ENCODE measurements at places on chromosomes 11 and 22.

DNA sequence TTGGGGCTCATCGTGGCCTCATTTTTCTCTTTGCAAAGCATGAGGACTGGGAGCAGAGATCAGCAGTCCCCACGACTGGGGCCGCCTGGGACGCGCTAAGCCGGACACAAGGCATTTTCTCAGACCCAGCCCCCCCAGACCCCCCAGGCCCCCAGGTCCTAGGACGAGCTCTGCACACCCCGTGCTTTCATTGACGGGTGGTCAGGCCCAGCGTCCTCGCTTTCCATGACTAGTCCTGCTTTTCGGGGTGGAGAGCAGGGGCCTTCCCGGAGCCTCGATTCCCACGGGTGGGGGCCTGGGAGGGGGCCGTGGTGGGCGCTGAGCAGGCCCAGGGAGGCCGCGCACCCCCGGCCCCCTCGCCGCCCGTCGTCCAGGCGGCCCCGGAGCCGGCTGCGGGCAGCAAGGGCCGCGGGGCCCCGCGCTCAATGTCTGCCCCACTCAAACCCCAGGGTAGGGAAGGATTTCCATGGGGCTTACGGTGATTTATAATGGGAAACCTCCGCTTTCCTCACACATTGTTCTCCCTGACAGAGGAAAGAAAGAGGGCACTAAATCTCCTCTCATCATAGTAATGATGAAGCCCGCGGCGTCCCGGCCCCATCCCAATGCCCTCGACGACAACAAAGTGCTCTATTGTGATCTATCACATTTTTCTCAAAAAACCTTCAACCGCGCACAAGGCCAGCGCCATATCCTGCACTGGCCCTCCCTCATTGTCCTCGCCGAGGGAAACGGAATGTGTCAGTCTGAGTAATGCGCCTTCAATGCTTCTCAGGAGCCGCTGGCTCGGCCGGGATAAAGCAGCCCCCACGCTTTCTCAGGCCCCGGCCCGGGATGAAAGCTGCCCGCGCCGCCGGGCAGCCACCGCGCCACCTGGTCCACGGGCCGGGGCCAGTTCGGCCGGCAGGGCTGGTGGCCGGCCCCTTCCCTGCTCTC, 10.4 kb upstream of the LINC01488 start:
- DNase-seq = no peak

- DNase-seq = no peak
Observed at GRCh38 chr11:87366763-87367405, 329.1 kb downstream of the TMEM135 start.

- DNase-seq = no peak
Observed at GRCh38 chr22:33167998-33168790, 110.0 kb upstream of the SYN3 start.

DNA sequence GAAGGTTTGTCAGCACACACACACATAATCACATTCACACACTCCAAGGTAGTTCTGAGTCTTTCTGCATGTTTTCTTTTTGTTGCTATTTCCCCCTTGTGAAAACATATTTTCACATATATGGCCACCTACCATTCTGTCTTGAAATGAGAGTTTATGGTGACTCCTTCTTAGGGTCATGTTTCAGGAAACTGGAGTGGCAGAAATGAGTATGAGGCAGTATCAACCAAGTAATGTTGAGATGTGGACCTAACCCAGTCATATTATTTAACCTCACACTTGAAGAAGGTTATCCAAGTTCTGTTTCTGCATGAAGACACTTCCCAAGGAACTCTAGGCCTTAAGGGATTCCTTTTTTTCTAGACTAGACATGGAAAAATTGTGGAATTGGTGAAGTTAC, 481.4 kb downstream of the ETS1 start:
- DNase-seq = no peak

GRCh38 chr11:64081745-64082442, 46.2 kb downstream of the FLRT1 start:
- no peak for DNase-seq

All from T follicular helper cell (primary cell).